ENCODE measurements at places on chromosomes 5 and 9.

DNA sequence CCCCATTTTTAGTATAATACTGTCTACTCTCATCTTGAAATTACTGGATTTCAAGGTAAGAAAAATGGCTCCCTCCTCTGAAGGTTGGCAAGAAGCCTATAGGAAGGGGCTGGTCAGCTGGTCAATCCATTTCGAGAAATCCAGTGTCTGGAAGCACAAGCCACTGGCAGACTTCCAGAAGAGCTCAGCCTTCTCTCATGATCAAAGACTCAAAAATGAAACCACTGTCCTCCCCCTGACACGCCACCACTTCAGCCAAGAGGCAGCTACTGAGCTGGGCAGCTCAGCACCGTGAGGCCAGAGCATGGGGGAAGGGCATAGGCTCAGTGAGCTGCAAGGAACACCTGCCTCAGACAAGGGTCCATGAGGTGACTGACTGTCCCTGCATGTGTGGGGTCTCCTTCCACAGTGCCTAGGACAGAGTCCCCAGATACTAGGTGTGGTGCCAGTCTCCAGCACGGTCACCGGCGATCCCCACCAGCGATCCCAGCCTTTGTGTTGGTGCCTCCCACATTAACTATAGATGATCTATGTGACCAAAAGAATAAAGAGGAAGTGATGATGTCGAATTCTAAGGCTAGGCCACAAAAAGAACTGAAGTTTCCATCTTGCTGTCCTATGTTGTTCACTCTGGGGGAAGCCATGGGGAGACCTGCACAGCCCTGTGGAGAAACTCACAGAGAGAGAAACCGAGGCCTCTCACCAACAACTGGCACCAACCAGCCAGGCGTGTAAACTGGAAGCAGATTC, 100.1 kb upstream of the LRRTM2 start:
- peak; percentile 68 for DNase-seq

DNA sequence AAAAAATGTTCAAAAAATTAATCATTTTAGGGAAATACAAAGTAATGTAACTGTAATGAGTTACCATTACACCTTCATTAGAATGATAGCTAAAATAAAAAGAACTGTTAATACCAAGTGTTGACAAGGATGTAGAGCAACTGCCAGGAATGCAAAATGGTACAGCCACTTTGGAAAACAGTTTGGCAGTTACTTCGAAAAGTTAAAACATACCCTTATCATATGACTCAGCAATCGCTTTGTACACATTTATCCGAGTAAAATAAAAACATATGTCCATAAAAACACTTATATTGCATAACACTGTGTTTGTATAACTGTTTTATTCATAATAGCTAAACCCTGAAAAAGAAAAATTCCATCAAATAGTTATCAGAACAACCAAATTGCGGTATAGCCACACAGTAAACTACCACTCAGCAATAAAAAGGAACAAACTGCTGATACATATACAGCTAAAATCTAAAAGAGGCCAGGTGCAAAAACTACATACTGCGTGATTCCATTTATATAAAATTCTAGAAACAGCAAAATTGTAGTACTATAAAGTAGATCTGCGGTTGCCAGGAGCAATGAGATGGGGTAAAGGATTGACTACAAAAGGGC, 61.7 kb downstream of the RFX3 start:
- DNase-seq: no peak

GRCh38 chr9:89710697-89711096, 105.9 kb downstream of the GADD45G start:
- DNase-seq: no peak

DNA sequence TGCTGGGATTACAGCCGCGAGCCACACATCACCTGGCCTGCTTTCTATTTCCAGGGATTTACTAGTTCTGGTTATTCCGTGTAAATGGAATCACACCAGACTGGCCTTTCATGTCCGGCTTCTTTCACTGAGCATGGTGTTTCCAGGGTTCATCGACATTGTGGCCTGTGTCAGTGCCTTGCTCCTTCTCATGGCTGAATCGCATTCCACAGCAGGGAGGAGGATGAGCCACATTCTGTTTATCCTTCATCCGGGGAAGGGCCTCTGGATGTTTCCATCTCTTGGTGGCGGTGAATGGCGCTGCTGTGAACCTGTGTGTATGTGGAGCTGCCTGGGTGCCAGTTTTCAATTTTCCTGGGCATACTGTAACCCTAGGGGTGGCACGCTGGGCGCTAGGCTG, 58.7 kb upstream of the RNU6ATAC start:
- DNase-seq: peak; percentile 15

GRCh38 chr9:20561531-20561930, 60.8 kb downstream of the MLLT3 start:
- no peak for DNase-seq

DNA sequence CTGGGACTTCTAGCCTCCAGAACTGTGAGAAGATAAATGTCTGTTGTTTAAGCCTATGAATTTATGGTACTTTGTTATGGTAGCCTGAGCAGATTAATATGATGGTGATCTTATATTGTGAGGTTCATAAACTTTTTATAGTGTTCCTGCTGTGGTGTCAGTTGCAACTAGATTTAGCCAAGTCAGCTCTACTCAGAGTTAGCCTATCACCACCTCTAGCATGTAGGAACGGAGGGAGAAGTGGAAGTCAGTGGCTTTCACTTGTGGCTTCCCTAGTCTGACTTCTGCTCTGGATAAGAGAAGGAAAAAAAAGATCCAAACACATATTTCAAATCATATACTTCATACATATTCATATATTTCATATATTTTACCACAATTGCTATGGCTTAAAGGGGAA, 6.6 kb downstream of the POC5 start:
- DNase-seq: no peak

DNA sequence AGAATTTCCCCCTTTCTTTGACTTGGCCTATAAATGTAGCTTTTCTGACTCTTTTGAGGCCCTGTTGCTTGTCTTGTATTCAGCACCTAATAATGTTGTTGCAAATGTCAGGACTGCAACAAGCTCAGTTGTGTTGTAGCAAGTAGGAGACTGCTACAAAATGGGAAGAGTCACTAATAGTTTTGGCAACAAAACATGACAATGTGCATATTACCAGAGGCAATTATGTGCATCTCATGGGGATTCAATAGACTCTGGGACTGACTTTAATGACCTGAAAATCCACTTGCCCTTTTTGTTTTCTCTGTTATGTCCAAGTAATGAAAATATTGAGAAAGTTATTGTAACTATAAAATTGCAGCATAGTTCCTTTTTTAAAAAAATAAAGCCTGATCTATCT, 368.4 kb downstream of the OSTF1 start:
- no peak for DNase-seq

- DNase-seq: no peak
Measured at GRCh38 chr5:147904110-147904509, 2.2 kb downstream of the C5orf46 start.

- no peak for DNase-seq
Measured at GRCh38 chr5:69450116-69450515, 35.2 kb downstream of the MARVELD2 start.

DNA sequence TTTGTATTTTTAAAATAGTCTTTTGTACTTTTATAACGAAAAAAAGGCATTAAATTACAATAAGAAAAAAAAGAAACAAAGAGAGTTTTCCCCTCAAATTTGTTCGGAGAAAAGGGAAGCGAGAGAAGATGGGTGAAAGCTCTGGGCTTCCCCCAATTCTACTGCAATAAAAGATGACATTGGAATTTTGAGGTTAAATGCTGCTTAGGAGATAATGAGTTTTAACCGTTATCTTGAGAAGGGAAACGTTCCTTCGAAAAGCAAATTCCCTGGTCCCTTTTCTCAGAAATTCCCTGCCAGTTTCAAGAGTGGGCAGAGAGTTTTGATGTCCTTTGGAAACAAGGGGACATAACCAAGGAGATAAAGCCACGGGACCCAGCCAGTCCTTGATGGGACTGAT, 18.4 kb upstream of the ERGIC1 start:
- DNase-seq: no peak

GRCh38 chr5:139640421-139641115, 7.6 kb upstream of the CXXC5 start:
- no peak for DNase-seq

DNA sequence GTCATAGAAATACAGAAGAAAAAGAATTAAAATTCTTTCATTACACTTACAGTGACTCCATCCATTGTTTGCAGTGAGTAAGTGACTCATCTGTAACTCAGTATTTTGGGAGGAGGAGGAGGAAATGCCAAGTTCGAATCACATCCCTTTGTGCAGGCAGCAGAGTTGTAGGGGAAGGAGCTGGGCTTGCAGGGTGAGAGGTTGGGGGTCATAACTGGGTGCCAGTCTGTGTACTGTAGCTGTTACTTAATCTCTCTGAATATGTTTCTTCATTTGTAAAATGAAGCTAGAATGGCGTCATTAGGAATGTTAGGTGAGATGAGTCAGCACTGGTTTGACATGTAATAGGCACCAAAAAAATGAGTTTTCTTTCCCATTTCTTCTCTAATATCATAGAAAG, 235.7 kb upstream of the ADAMTSL1 start:
- no peak for DNase-seq

DNA sequence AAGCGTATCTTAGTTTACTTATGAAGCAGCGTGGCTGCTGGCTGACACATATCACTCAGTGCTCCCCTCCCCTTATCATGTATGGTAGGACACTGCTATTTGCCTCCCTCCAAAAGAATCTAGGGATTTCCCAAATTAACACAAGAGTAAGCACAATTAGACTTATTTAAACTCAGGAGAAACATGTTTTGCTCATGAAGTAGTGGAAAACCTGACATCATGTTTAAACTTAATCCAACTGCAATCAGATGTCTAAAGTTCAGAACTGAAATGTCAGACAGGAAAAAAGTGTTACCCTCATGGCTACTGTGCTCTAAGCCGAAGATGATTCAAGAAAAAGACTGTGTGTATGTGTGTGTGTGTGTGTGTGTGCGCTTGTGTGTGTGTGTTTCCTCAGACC, 324.1 kb upstream of the TNC start:
- no peak for DNase-seq

- DNase-seq: no peak
Measured at GRCh38 chr5:178515776-178516503, 74.3 kb downstream of the COL23A1 start.

Data from right hindlimb (tissue), 1 donor.